NCI-H187 (cell line): ENCODE measurements at places on chromosomes 13 and 19.

- no peak for DNase-seq
These were observed 1.9 kb upstream of the MADCAM1 start for GRCh38 chr19:494171-495080.

- DNase-seq, result no peak
These were observed 17.4 kb downstream of the WDR62 start for GRCh38 chr19:36072081-36072480.

DNA sequence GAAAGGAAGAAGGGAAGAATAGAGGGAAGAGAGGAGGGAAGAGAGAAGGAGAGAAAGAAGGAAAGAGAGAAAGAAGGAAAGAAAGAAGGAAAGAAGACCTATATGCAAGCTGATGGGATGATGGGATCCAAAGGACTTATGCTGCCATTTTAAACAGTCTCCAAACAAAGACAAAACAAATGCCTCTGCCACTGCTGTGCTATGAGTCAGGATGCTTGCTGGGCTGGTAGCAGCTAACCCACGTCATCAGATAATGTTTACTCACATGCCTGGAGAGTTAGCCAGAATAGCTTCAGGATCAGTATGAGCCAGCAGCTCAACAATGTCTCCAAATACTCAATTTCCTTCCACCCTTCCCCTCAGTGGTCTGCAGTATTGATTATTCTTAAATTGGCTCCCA lies 12.0 kb upstream of the ZNF274 start:
- DNase-seq, result no peak

DNA sequence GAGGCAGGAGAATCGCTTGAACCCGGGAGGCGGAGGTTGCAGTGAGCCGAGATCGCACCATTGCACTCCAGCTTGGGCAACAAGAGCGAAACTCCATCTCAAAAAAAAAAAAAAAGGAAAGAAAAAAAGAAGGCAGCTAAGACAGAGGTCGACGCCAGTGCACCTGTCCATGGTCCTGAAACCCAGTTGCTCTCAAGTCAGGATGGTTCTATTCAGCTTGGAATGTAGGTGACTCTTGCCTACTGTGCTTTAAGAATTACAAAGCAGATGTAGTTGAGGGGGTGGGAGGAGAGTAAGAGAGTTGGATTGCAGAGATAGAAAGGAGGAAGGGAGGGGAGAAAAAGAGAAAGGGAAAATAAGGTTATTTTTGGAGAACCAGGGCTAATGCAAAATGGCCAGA lies 18.7 kb downstream of the CACNG7 start:
- DNase-seq, result no peak

- DNase-seq, result no peak
These were observed 2.8 kb downstream of the GNA11 start for GRCh38 chr19:3096902-3097326.

- DNase-seq, result no peak
These were observed 485.2 kb downstream of the ZNF536 start for GRCh38 chr19:30857388-30857787.

GRCh38 chr19:2867025-2867991 lies at the start of gene ZNF556:
ZNF556 (plus strand) TSS chr19:2867335; CDS start chr19:2867422, 87 bp downstream.
- no peak for DNase-seq

DNA sequence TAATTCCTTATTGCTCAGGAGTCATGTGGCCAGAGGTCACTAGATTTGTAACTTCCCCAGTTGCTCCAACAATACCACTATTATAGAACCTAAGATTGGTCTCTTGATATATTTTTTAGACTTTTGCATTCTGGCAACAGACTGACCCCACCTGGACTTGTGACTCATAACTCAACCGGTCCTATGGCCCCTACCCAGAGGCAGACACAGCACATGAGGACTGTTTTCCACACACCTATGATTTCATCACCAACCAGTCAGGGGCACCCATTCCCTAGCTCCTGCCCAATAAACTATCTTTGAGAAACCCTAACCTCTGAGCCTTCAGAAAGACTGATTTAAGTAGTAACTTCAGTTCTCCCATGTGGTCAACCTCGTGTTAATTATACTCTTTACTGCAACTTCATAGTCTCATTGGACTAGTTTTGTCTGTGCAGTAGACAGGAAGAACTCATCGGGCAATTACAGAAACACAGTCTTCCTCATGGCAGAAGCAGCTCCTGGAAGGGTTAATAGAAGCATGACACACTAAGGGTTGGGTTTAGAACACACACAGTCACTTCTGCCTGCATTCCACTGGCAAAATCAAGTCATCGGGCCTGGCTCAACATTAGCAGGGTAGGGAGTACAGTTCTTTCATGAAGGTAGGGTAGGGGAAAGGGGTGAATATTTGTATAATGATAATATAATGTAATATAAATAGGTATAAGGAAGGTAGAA lies 251.8 kb downstream of the UQCRFS1 start:
- no peak for DNase-seq

DNA sequence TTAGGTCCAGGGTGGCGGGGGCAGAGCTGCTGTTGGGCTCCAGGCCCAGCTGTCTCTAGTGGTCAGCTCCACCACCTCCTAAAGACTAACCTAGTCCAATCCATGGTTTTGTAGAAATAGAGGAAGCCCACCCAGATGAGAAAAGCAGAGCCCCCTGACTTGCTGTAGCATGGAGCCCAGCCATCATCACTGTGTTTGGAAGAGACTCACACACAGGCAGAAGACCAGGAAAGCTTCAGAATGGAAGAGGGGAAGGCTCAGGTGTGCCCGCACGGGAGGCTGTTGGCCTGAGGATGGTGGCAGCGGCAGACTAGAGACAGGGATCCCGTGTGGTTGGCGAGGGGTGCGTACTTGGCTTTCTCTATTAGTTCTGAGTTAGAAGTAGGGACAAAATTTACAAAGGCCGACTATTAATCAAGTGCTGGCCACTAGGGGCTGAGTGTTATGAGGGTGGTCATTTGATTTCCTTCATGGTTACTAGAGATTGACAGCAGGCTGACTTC lies 193.2 kb upstream of the SOX1 start:
- no peak for DNase-seq

- DNase-seq, result no peak
These were observed 17.9 kb upstream of the SHFL start for GRCh38 chr19:10068205-10068604.

GRCh38 chr19:16594131-16594586 lies 21.9 kb upstream of the SLC35E1 start:
- DNase-seq, result no peak

- DNase-seq, result no peak
These were observed 69.9 kb downstream of the ABCC4 start for GRCh38 chr13:95231393-95231792.

GRCh38 chr19:32082028-32082427 lies 263.4 kb upstream of the ZNF507 start:
- DNase-seq, result no peak

- DNase-seq, result no peak
These were observed 379 bp upstream of the ZNF470 start for GRCh38 chr19:56566904-56567273.

- DNase-seq, result no peak
These were observed 30.1 kb downstream of the PIP5K1C start for GRCh38 chr19:3669947-3670795.

- no peak for DNase-seq
These were observed 133.3 kb downstream of the KLF12 start for GRCh38 chr13:74000876-74001275.

DNA sequence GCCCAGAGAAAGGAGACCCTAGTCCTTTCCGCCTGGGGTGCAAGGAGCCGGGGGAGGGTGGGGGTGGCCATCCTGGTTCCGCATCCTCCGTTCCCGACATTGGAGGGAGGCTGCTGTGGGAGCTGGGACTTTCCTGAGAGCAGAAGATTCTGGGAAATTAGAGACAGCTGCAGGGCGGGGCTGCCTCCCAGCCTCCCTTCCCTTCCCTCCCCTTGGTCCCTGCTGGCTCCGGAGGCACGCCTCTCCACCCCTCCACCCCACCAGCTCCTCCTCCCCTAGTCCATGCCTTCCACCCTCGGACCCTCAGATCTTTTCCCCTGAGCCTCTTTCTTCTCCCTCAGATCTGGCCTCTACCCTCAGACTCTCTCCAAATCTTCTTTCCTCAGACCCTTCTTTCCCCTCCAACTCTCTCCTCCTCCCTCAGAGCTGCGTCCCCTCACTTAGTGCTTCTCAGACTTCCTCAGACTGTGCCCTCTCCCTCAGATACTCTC lies 3.1 kb upstream of the BCL3 start:
- no peak for DNase-seq

GRCh38 chr19:41897820-41898219 lies 14.8 kb downstream of the ARHGEF1 start:
- DNase-seq, result no peak

DNA sequence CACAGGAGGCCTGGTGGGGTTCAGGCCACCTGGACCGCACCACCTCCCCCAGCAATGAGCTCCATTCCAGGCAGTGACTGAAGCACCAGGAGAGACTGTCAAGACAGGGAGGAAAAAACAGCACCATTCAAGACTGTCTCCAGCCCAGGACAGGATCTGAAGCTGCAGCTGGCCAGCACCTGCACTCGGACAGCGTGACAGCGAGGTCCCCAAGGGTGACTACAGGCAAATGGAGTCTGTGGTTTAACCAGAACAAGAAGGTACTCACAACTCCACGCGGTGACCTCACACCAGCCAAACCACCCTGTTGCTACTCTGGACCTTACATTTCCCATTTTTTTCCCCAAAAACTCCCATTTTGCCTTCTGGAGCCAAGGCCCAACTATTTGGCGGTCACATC lies 9.8 kb downstream of the MED26 start:
- DNase-seq, result no peak

GRCh38 chr13:30633861-30634260 lies 16.1 kb downstream of the USPL1 start:
- no peak for DNase-seq

DNA sequence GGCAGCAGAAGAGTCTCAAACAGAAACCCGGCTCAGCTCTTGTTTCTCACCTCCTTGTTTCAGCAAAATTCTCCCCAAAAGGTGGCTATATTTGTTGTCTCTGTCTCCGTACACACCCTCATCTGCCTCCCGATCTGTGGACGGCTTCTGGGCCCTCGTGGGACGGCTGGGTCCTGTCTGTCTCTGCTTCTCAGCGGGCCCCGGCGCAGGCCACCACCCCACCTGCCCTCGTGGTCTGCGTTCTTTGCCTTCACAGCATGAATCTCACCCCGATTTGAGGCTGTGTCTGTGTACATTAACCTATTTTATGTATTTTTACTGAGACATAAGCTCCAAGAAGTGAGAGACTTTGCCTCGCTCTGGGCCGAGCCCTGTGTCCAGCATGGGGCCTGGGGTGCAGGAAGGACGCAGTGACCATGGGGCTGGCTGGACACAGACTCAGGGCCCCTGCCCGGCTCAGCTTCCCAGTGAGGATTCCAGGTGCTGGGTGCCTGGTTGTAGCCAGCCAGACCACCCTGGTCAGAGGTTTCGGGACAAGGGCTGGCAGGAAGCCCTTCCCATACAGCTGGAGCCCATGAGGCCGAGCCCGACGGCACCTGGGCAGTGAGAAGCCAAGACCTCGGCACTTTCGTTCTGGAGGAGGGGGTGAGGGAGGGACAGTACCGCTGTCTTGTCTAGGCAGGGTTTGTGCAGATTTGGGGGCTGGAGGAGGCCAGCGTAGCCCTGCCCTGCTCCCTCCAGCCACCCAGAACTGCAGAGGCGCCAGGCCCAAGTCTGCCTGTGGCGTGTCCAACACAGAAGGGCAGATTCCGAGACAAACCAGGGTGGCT lies 78.5 kb upstream of the MCF2L start:
- DNase-seq, result no peak

- DNase-seq, result no peak
These were observed 38.1 kb upstream of the MED4 start for GRCh38 chr13:48132961-48133360.

GRCh38 chr19:35757749-35758608 lies at the start of gene PROSER3:
PROSER3 (plus strand) TSS chr19:35758176; CDS start chr19:35758216, 40 bp downstream.
- DNase-seq, result peak; percentile 97

DNA sequence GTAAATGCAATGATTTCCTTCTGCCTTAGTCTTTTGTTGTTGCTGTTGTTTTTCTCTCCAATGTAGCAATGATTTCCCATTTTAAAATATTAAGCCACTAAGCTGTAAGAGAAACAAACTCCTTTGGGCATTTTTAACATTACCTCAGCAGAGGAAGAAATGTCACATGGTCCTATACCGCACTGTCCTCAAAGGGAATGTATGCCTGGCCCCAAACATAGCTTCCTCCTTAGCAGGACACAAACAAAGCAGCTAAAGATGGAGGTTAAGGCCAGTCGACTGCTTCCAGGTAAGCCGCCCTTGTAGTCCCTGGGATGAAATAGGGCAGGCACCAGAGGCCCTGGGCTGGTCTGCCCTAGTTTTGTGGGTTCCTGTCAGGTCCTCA lies 249.0 kb downstream of the TSHZ3 start:
- no peak for DNase-seq

DNA sequence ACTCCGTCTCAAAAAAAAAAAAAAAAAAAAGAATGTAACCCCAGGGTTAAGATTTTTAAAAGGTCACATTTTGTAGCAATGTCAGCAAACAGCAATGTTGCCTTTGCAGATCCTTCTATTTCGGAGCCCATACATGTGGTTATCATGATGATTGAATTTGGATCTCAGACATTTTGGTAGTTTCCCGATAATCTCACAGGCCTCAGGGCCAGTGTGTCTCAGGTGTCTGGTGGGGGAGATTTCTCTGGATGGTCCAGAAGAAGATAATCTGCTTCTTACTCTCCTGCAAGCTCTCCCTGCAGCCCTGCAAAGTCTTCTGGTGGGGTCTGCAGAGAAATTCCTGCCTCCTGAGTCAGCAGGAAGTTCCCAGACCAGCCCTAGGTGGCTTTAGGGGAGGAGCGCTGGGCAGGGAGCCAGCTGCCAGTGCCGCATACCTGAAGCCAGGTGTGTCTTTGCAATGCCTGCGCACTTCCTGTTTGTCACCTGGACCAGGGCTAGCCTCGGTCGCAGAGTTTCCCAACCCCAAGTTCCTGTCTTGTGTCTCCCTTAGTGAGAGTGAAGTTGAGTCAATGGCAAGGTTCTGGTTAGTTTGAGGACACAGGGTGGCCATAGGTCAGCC lies 1.4 kb downstream of the SH2D3A start:
- no peak for DNase-seq

DNA sequence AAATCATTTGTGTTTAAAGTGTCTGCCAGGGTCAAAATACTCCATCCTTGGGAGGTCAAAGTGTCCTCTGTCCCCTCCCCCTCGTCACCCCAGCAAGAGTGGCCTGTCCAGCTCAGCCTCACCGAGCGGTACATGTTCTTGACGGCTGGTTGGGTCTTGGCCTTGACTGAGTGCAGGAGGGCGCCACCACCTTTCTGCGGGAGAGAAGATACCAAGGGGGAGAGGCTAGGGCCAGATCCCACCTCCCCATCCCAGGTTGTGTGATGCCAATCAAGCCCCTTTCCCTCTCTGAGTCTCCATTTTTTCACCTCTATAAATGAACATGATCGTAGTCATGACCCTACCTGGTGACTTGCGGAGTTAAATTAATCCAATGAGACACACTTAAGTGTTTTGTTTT lies 6.1 kb downstream of the CRB3 start:
- DNase-seq, result no peak

- no peak for DNase-seq
These were observed at the start of gene PROZ for GRCh38 chr13:113157929-113158747. PROZ (plus strand) TSS chr13:113158648; CDS start chr13:113158661, 13 bp downstream.

- no peak for DNase-seq
These were observed 6.7 kb downstream of the SIGLEC11 start for GRCh38 chr19:49954092-49954829.

GRCh38 chr13:102902789-102903347 lies 57.0 kb downstream of the ERCC5 start:
- no peak for DNase-seq
